HFFc6 (cell line): ENCODE measurements at places on chromosomes 6 and 20. TPM values are rescaled to one million over a fixed set of nuclear protein-coding genes. Genes with fewer than 3 reads are reported as not detected.

DNA sequence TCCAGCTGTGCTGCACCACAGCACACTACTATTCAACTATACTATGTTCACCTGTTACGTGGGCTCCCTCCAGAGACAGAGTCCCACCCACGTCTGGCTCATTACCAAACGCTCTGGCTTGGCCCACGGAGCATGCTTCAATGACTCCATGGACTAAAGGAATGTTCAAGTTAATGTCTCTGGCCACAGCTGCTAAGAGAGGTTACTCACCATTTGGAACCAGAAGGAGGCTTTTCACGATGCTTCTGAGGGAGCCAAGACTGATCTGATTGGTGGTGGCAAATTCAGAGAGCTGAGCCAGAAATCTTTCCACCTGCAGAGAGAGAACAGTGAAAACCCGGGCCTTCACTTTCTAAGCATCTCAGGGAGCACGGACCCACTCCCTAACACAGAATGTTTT is 15.6 kb downstream of the COMMD7 start:
- H3K4me1 ChIP-seq, result peaks cover 36% of the 10 kb centered on the region
- no peaks in the 10 kb centered on the region for H3K27me3 ChIP-seq
- DNase-seq, result peak; percentile 82
- H3K4me3 ChIP-seq, result no peak overlapping the region

DNA sequence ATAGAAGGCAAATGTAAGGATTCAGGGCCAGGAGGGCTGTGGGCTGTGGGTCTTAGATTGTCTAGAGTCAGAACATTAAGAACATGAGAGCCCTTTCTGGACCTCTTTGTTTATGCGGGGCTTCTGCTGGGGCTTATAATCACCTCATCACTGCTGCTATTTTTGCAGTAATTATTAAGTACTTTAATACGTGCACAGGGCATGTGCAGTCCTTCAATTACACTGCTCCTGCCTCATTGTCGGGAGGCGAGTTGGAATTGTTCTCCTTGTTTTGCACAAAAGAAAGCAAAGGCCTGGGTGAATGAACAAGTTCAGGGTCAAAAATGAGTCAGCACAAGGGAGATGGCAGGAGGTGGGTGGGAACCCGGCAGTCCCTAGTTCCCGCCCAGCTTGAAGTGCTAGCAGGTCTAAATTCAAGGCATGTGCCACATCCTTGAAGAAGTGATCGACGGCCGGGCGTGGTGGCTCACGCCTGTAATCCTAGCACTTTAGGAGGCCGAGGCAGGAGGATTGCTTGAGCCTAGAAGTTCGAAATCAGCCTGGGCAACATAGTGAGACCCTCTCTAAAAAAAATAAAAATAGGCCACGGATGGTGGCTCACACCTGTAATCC is 34.4 kb upstream of the PTPN1 start:
- H3K4me1 ChIP-seq, result peaks cover 17% of the 10 kb centered on the region
- H3K27me3 ChIP-seq, result peaks cover 6% of the 10 kb centered on the region; the same call in 1 of the 2 replicates
- no peak for DNase-seq
- H3K4me3 ChIP-seq, result no peak overlapping the region
- H3K36me3 ChIP-seq, result no peaks in the 10 kb centered on the region
- no peak overlapping the region for H3K27ac ChIP-seq

DNA sequence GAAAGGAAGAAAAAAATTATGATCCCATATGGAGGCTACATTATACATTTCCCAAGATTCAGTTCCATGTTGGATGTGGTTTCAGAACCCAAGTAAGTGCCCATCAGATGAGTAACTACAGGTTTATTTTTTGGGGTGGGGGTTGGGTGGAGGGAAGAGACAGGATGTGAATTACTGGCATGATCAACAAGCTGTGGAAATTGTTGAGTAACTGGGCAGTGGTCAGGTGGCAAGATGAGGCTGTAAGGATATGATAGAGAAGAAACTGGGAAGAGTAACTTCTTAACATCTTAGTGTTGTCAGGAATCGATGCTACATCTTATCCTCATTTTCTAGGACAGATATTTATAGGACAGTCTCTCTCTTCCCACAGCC is 153.5 kb downstream of the CFAP61 start:
- H3K4me3 ChIP-seq, result no peak overlapping the region
- H3K4me1 ChIP-seq, result peaks cover 8% of the 10 kb centered on the region; the same call in 1 of the 2 replicates
- H3K27ac ChIP-seq, result no peak overlapping the region
- no peaks in the 10 kb centered on the region for H3K36me3 ChIP-seq
- peaks cover 9% of the 10 kb centered on the region for H3K27me3 ChIP-seq
- DNase-seq, result no peak

- peaks cover 18% of the 10 kb centered on the region for H3K36me3 ChIP-seq
- peaks cover 2% of the 10 kb centered on the region; the same call in 1 of the 2 replicates for H3K27me3 ChIP-seq
- no peak overlapping the region for H3K27ac ChIP-seq
- DNase-seq, result no peak
- H3K4me1 ChIP-seq, result peaks cover 35% of the 10 kb centered on the region
Observed at GRCh38 chr6:124993327-124993726, 31.1 kb downstream of the RNF217 start.

Gene MYCT1
- total RNA-seq, result 0.39 to 1.7 TPM (median 0.74 TPM) in 3 replicates
